Natural killer cell (primary cell): ENCODE measurements at places on chromosomes 4 and X. TPM values are rescaled to one million over a fixed set of nuclear protein-coding genes. Genes with fewer than 3 reads are reported as not detected.

DNA sequence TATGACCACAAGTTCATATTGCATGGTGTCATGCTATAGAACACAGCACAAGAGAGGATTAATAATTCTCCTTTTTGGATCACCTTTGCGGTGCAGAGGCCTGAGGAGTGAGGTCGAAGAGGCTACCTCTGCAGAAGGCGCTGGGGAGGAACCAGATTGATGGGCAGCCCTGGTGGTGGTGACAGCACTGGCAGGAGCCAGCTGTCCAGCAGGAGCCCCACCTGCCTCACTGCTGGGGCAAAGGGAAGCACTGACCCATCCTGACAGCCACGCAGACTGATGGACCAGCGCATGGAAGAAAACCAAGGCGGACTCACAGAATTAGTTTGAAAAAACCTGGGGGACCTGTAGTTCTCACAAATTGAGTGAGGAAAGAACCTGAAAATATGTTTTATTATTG lies 50.9 kb downstream of the COX18 start:
- H3K36me3 ChIP-seq, result no peaks in the 10 kb centered on the region
- H3K27ac ChIP-seq, result no peak overlapping the region
- no peaks in the 10 kb centered on the region for H3K4me1 ChIP-seq
- H3K27me3 ChIP-seq, result no peaks in the 10 kb centered on the region

DNA sequence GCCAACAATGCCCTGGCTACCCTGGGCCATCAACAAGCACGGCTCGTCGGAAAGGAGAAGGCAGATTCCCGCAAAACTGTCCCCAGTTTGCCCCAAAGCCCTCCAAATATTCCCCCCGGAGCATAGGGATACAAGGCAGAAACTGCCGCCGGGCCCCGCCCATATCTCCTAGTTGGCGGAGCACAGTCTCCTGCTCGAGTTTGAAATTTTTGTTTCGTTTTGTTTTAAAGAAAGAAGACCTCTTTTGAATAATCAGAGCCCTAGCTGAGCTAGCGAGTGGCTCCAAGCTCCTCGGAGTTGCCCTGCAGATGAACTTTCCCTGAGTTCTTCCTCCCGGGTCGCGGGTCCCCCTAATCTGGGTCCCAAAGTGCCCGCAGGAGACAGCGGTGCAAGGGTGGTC lies 138.1 kb upstream of the ZIC3 start:
- H3K4me1 ChIP-seq, result peaks cover 24% of the 10 kb centered on the region
- no peaks in the 10 kb centered on the region for H3K36me3 ChIP-seq
- H3K27me3 ChIP-seq, result peaks cover 28% of the 10 kb centered on the region
- H3K4me3 ChIP-seq, result peak overlapping the region; percentile 27
- H3K27ac ChIP-seq, result no peak overlapping the region

- DNase-seq, result no peak
- no peaks in the 10 kb centered on the region for H3K27me3 ChIP-seq
- H3K4me1 ChIP-seq, result no peaks in the 10 kb centered on the region
- no peak overlapping the region for H3K4me3 ChIP-seq
- H3K36me3 ChIP-seq, result no peaks in the 10 kb centered on the region
Measured at GRCh38 chr4:131430302-131430701, 1718.8 kb upstream of the PCDH10 start.

GRCh38 chr4:128980816-128981326 lies 112.5 kb downstream of the SCLT1 start:
- H3K4me1 ChIP-seq, result no peaks in the 10 kb centered on the region
- no peaks in the 10 kb centered on the region for H3K27me3 ChIP-seq
- H3K27ac ChIP-seq, result no peak overlapping the region
- no peak overlapping the region for H3K4me3 ChIP-seq

DNA sequence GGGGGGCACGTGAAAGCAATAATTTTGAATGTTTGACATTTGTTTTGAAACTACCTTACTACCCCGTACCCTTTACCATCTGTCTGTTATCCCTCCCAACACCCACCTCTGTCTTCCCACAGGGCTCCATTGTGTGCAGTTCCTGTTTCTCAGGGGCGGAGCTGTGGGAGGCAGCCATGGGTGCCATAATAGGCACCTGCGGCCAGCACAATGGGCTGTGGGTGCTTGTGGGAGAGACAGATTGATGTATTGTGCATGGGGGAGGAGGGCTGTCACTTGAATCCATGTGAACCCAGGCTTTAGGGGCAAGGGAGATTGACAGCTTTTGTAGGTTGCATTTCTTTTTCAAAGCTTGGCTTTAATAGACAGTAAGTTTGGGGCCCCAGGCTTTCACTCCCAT lies 122.6 kb upstream of the CXorf66 start:
- DNase-seq, result no peak
- H3K36me3 ChIP-seq, result no peaks in the 10 kb centered on the region
- peaks cover 14% of the 10 kb centered on the region for H3K4me1 ChIP-seq
- peaks cover 4% of the 10 kb centered on the region for H3K27me3 ChIP-seq
- H3K27ac ChIP-seq, result no peak overlapping the region

DNA sequence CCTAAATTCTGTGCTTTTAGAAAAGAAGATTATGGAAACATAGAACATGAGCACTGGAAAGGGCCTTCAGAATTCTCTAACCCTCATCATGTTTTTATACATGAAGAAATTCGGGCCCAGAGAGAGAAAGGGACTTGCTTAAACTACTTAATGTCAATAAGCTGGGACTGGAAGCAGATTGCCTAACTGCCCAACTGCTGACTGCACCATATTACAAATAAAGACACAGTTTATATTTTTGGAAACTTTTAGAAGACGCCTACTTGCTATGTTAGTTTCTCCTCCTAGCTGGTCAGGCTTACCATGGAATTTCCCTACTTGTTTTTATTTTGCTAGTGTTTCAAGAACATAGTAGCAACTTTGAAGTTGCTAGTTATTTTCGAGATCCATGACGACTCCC lies 47.1 kb downstream of the SLC9A6 start:
- no peaks in the 10 kb centered on the region for H3K4me1 ChIP-seq
- peaks cover 12% of the 10 kb centered on the region for H3K36me3 ChIP-seq
- DNase-seq, result no peak
- no peak overlapping the region for H3K4me3 ChIP-seq
- no peaks in the 10 kb centered on the region for H3K27me3 ChIP-seq
- H3K27ac ChIP-seq, result no peak overlapping the region

- no peaks in the 10 kb centered on the region for H3K27me3 ChIP-seq
- no peak overlapping the region for H3K27ac ChIP-seq
- H3K4me3 ChIP-seq, result no peak overlapping the region
- no peaks in the 10 kb centered on the region for H3K36me3 ChIP-seq
Measured at GRCh38 chrX:45632506-45632905, 431.8 kb upstream of the DIPK2B start.

DNA sequence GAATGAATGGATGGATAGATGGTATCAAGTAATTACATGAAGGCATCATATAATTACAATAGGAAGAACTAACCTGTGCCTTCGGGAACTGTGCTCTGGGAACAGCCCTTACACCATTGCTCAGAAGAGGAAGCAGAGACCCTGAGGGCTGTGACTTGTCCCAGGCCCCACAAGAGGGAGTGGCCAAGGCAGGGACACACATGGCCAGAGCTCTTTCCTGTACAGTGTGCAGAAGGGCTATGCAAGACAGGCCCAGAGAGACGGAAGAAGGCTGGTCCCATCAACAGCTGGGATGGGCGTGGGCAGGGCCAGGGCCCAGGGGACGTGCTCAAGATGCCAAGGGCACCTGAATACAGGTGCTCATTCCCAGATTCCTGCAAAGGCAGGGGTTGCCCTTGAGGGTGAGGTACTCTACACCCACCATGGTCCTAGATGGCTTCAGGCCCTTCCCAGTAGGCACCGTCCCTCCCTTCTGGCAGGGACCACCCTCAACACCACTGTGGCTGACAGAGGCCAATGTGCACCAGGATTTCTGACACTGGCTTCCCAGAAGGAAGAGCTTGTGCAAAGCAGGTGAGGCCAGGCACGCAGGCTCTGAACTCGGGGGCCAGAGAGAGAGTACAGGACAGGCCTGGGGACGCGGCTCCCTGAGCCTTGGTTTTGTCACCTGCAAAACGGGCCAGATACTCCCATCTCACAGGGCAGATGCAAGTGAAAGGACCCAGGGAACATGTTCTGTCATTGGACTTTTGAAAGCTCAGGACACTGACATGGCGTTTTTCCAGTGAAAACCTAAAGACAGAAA lies 1.7 kb downstream of the EVC2 start:
- no peak for DNase-seq
- no peak overlapping the region for H3K4me3 ChIP-seq
- H3K36me3 ChIP-seq, result no peaks in the 10 kb centered on the region
- peaks cover 5% of the 10 kb centered on the region for H3K27me3 ChIP-seq

GRCh38 chrX:78092296-78092695 lies 11.8 kb upstream of the PGK1 start:
- H3K27ac ChIP-seq, result no peak overlapping the region
- DNase-seq, result no peak
- peaks cover 7% of the 10 kb centered on the region for H3K4me1 ChIP-seq

GRCh38 chr4:3760841-3761240 lies 5.3 kb upstream of the ADRA2C start:
- H3K4me3 ChIP-seq, result no peak overlapping the region
- H3K27me3 ChIP-seq, result peaks cover 4% of the 10 kb centered on the region
- peaks cover 4% of the 10 kb centered on the region for H3K4me1 ChIP-seq
- no peak for DNase-seq
- H3K36me3 ChIP-seq, result no peaks in the 10 kb centered on the region
- H3K27ac ChIP-seq, result no peak overlapping the region

- H3K27me3 ChIP-seq, result no peaks in the 10 kb centered on the region
- H3K27ac ChIP-seq, result no peak overlapping the region
- DNase-seq, result no peak
- H3K36me3 ChIP-seq, result no peaks in the 10 kb centered on the region
Measured at GRCh38 chr4:181166742-181167399, 1076.3 kb upstream of the TENM3 start.

- H3K27ac ChIP-seq, result no peak overlapping the region
- no peak for DNase-seq
- H3K27me3 ChIP-seq, result no peaks in the 10 kb centered on the region
- no peaks in the 10 kb centered on the region for H3K4me1 ChIP-seq
- H3K36me3 ChIP-seq, result peaks cover 50% of the 10 kb centered on the region
- H3K4me3 ChIP-seq, result no peak overlapping the region
Measured at GRCh38 chrX:47179221-47179927, 14.3 kb upstream of the UBA1 start.

GRCh38 chr4:95610061-95610569 lies 61.3 kb upstream of the UNC5C start:
- DNase-seq, result no peak
- no peaks in the 10 kb centered on the region for H3K27me3 ChIP-seq

DNA sequence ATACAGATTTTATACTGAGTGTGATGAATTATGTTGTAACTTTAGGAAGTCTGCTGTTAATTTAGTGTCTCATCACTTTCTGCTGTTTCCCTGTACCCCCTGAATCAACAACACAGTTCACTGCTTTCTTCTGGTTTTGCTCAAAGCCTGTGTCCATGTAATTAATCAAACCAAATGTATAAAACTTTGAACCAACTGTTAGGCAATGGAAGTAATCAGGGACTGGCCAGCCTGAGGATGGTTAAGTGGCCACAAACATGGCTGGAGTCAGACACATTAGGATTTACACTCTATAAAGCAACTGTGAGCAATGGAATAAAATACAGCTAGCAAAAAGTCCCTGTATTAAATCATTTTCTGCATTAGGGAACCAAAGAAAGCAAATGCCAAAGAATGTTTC lies 42.6 kb downstream of the CXCL1 start:
- H3K36me3 ChIP-seq, result no peaks in the 10 kb centered on the region
- H3K4me1 ChIP-seq, result no peaks in the 10 kb centered on the region
- no peak overlapping the region for H3K27ac ChIP-seq
- DNase-seq, result no peak
- no peak overlapping the region for H3K4me3 ChIP-seq

DNA sequence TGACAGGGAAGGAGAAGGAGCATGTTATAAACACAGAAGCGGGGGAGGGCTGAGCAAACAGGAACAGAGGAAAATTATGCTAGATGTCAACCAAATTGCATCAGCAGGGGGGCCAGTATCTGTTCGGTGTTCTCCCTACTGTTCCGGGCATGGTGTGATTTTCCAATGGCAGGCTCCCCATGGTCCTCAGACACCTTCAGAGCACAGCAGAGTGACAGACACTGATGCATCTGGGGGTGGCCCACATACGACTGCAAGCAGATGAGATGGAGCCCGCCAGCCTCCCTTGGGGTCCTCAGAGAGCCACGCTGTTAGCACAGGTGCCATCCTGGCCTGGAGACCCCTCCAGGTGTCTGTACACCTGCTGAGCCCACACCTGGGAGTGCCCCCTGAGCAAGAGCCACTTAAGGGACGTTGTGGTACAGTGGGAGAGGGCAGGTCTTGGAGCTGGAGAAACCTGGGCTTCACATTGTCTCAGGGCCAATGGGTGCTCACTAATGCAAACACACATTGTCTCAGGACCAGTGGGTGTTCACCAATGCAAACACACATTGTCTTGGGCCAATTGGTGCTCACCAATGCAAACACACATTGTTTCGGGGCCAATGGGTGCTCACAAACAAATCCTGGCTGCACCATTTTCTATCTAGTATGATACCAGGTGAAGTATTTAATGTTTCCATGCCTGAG lies 95.4 kb downstream of the SLC2A9 start:
- H3K36me3 ChIP-seq, result no peaks in the 10 kb centered on the region
- H3K4me1 ChIP-seq, result no peaks in the 10 kb centered on the region
- no peak overlapping the region for H3K27ac ChIP-seq
- DNase-seq, result no peak
- no peak overlapping the region for H3K4me3 ChIP-seq

GRCh38 chrX:53362449-53362848 lies 60.0 kb downstream of the SMC1A start:
- H3K27me3 ChIP-seq, result no peaks in the 10 kb centered on the region
- no peak overlapping the region for H3K27ac ChIP-seq
- H3K4me3 ChIP-seq, result no peak overlapping the region
- H3K36me3 ChIP-seq, result no peaks in the 10 kb centered on the region

GRCh38 chrX:46072791-46073190 lies 472.4 kb downstream of the ZNF674 start:
- H3K4me1 ChIP-seq, result no peaks in the 10 kb centered on the region
- no peak overlapping the region for H3K4me3 ChIP-seq
- no peak for DNase-seq
- no peaks in the 10 kb centered on the region for H3K27me3 ChIP-seq
- no peak overlapping the region for H3K27ac ChIP-seq

DNA sequence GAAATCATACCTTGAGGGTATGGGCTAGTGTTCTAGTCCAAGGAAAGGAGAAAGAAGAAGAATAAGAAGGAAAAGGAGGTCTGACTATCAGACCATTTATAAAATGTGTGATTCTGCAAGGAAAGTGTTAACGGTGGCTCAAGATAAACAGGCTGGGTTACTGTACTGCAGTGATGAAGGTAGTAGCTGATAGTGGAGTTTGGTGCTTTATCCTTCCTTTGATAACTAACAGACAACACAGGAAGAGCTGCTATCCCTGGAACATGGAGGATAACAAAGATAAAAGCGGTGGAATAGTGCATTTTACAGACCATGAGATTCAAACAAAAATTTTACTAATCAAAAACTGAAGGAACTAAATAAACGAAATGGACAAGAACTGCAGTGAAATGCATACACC lies 2.6 kb downstream of the UNC5C start:
- DNase-seq, result no peak
- no peak overlapping the region for H3K4me3 ChIP-seq
- peaks cover 5% of the 10 kb centered on the region for H3K27me3 ChIP-seq
- H3K27ac ChIP-seq, result no peak overlapping the region

GRCh38 chrX:32825009-32825408 lies 386.3 kb downstream of the DMD start:
- H3K27ac ChIP-seq, result no peak overlapping the region
- DNase-seq, result no peak
- no peaks in the 10 kb centered on the region for H3K36me3 ChIP-seq
- H3K4me3 ChIP-seq, result no peak overlapping the region

- no peaks in the 10 kb centered on the region for H3K27me3 ChIP-seq
- H3K4me3 ChIP-seq, result no peak overlapping the region
- H3K27ac ChIP-seq, result no peak overlapping the region
- H3K4me1 ChIP-seq, result no peaks in the 10 kb centered on the region
Measured at GRCh38 chrX:71170660-71171059, 26.0 kb downstream of the NLGN3 start.

Gene PAGE1
- total RNA-seq, result not detected

Gene CT45A2
- total RNA-seq, result not detected

Gene H2BW2
- not detected for total RNA-seq

Gene SPANXB1
- total RNA-seq, result not detected

Gene MTMR8
- total RNA-seq, result 9.3 TPM

Gene UGT2A3
- not detected for total RNA-seq
